ENCODE measurements at places on chromosomes 6 and 20.

DNA sequence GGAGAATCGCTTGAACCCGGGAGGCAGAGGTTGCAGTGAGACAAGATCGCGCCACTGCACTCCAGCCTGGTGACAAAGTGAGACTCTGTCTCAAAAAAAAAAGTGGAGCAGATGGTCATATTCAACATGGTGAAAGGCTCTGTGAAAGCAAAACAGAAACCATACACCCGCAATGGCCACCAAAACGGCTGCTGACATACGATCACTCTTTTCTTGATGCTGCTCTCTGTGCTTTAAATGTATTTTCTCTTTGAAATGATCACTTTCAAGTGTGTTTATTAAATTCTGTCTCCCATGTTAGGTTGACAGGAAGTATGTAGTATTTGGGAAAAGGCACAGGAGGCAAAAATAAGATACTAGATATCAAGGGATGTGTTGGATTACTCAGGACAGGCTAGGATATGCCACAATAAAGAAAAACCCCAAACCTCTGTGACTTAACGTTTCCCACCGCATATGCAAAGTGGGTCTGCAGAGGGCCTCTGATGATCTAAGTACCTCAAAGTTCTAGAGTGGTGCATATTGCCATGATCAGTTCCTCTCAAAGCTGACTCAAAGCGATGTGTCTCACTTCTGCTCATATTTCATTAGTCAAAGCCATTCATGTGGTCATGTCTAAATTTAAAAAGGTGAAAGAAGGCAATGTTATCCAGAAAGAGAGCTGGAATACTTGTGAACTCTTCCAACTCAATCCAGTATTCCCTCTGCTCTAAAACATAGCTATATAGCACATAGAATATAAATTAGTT lies 155.1 kb upstream of the SOX4 start:
- peak; percentile 35 for DNase-seq

GRCh38 chr6:134544737-134545136 lies 226.8 kb upstream of the SGK1 start:
- DNase-seq, result no peak

DNA sequence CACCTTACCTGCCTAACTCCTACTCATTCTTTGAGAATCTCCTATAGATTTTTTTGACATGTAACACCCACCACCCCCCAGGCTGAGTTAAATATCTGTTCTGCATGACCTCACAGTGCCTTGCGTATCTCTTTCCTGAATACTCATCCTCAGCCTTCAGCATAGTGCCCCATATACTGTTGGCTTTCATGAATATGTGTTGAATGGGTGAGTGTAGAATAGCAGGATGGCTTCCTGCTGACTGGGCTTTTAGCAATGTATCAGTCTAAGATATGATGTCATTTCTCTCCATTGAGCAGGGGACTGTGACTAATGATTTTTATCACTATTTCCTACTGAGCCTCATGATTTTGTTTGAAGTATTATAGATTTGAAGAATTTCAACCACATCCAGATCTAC lies 361.6 kb upstream of the MARCKS start:
- DNase-seq, result no peak

- no peak for DNase-seq
These were observed 49.8 kb downstream of the ZDHHC14 start for GRCh38 chr6:157430834-157431233.

- DNase-seq, result no peak
These were observed 97.9 kb upstream of the NEDD9 start for GRCh38 chr6:11330413-11330760.

GRCh38 chr6:146785001-146785585 lies 186.3 kb downstream of the ADGB start:
- no peak for DNase-seq

- no peak for DNase-seq
These were observed 90.7 kb upstream of the ARID1B start for GRCh38 chr6:156686301-156686994.

- no peak for DNase-seq
These were observed 72.4 kb downstream of the TULP4 start for GRCh38 chr6:158384671-158385110.

DNA sequence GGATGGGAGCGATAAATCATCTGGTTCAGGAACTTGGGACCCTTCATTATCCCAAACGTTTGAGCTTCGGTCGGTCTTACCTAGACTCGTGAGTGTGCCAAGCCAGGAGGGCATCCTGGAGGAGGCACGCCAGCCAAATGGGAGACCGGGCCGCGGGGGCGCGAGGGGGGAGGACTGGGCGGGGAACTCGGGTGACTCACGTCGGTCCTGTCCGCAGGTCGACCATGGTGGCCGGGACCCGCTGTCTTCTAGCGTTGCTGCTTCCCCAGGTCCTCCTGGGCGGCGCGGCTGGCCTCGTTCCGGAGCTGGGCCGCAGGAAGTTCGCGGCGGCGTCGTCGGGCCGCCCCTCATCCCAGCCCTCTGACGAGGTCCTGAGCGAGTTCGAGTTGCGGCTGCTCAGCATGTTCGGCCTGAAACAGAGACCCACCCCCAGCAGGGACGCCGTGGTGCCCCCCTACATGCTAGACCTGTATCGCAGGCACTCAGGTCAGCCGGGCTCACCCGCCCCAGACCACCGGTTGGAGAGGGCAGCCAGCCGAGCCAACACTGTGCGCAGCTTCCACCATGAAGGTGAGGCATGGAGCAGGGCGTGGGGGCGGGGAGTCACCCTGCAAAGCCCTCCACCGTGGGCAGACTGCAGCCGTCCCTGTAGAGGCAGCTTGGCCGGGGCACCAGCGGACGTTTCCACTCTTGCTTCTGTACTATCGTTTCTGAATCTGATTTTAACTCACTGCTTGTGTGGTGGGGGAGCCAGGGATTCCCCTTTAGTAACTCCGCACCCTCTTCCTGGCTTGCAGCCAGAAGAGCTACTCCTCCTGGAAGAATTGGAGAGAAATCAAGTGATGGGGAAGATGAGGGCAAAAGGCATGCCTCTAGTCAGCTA lies 2.7 kb downstream of the BMP2 start:
- no peak for DNase-seq

GRCh38 chr20:19079536-19080299 lies 132.7 kb upstream of the SLC24A3 start:
- DNase-seq, result no peak

DNA sequence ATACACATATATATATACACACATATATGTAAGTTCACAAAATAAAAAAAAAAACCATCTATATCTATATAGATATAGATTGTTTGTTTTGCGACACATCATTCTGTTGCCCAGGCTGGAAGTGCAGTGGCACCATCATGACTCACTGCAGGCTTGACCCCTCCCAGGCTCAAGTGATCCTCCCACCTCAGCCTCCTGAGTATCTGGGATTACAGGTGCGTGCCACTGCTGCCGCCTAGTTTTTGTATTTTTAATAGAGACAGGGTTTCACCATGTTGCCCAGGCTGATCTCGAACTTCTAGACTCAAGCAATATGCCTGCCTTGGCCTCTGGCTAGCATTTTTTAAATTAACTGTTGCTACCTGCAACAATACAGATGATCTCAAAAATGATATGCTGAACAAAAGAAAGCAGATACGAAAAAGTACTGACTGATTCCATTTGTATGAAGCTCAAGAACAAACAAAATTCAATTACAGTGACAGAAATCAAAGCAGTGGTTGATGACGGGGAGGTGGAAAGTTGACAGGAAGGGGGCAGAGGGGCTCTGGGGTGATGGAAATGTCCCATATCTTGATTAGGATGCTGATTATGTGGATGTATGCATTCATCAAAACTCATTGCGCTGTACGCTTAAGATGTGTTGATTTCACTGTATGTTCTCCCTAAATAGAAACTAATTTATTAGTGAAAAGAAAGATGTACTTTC lies 49.6 kb downstream of the ATXN1 start:
- DNase-seq, result no peak

- no peak for DNase-seq
These were observed 93.8 kb upstream of the LY86 start for GRCh38 chr6:6494677-6495076.

- no peak for DNase-seq
These were observed 17.5 kb downstream of the L3MBTL1 start for GRCh38 chr20:43525021-43525420.

DNA sequence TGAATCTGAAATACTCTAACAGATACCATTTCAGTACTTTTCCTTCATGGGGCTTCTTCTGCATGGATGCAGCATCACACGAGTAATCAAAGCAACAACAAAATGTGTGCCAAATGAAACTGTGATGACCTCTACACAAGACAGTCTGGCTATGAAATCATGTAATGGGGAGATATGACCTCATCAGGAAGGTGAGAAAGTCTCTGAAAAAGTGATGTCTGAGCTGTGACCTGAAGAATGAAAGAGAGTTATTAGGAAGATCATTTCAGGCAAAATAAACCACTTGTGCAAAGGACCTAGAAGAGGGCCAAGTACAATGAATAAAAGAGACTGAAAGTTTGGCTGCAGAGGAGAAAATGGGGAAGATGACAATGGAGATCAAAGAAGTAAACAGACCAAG lies 182.8 kb downstream of the PTPRK start:
- DNase-seq, result no peak

- no peak for DNase-seq
These were observed 34.8 kb downstream of the ZC3H12D start for GRCh38 chr6:149449831-149450678.

DNA sequence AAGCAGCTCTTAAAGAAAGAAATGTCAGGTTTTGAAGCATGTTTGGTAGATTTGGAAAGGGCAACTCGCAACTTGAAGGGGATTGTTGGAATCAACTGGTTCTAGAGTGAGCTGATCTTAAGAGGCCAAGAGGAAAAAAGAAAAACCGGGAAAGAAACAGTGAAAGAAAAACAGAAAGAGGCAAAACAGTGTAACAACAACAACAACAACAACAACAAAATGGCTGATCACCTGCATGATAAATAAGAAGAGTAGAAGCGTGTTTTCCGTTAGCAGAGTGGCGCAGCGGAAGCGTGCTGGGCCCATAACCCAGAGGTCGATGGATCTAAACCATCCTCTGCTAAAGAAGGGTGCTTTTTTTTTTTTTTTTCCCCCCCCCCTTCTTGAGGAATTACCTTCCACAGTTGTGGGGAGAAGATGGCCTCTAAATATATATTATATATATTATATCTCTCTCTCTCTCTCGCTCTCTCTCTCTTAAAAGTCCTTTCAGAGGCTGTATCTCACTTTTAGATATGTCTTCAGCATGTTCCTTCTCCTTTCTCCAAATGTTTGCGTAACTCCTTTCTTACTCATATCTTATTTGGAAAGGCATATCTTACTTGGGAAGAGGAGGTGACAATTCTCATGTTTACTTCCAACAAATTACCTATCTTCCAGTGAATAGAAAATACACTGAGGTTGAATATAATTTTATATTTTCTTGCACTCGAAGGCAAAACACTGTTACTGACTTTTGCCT lies 134.4 kb downstream of the OR2B2 start:
- DNase-seq, result no peak

DNA sequence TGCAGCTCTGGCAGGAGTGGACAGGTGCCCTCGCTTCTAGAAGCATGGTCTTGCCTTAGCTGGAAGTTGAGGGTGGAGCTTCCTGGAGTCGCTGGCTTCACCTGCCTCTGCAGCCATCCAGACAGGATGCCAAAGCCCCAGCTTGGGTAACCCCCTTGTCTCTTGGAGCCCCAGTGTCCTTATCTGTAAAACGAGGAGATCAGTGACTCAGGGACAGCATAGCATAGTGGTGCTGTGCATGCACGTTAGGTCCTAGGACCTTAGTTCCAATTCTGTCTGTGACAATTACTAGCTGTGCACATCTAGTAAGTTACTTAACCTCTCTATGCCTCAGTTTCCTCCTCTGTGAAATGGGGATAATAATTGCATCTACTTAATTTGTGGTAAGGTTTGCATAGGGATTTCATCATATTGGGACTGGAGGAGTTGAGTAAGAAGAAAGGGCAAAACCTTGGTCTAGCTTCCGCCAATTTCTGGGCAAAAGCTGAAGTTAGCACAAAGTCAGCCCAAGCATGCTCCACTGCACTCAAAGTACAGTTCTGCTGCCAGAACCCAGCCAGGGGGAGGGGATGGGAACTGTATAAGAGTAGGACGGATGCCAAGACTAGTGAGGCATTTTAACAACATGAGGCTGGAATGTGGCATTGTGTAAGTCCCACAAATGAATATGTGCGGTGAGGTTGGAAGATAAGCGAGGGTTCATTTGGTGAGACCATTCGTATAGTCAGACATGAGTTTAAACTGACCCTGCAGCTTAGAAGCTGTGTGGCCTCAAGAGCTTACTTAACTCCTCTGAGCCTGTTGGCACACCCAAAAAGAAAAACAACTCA lies 24.5 kb downstream of the TOX2 start:
- DNase-seq, result no peak
